ENCODE measurements at places on chromosomes 6 and 20.

DNA sequence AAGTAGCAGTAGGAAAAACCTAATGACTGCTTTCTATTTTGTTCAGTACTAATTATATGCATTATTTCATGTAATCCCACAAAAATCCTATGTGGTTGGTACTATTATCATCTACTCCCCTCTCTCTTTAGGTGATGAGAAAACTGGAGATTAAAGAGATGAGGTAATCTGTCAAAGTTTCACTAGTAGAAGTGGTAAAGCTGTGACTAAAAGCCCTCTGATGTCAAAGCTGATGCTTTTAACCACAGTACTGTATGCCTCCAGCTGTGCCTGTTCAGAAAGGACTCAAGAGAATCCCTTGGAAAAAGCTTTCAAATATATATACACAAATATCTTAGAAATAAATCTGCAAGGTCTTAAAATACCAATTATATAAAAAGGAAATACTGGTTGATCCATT lies 38.0 kb downstream of the PHIP start:
- no peak for DNase-seq

DNA sequence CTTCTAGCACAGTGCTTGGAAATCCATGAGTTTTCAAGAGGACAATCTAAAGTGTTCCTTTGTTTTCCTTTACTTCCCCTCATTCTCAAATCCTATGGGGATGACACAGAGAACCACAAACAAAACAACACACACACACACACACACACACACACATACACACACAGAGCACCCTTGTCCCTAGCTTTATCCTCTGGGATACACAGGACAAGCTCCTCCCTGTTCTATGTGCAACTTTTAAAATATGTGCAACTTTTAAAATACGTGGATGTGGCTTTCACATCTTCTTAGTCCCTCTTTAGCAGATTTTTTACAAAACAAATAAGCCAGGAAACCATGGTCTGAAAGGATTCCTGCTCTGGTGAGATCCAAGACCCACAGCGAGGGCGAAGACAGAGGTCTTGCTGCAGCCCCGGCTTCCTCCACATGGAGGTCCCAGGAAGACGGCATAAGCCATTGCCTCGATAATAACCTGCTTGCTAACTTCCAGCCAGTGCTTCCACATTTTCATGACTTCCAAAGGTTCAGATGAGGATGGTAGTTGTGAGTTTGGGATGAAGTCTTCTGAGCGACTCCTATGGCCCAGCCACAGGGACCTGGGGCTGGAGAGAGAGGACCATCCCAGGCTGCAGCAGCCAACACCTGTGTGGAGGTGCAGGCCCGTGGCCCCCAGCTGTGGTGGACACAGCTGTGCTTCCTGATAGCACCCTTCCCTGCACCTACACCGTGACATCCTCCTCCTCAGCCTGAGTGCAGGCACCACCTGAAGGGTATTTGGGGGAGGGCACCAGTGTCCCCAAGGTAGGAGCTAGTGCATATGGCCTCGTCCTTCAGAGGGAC lies 62.8 kb upstream of the CD93 start:
- DNase-seq, result no peak

- DNase-seq, result peak; percentile 19
Observed at GRCh38 chr6:42136508-42137193, 5.8 kb downstream of the C6orf132 start.

- no peak for DNase-seq
Observed at GRCh38 chr6:81750200-81750599, 2.3 kb downstream of the TENT5A start.

- DNase-seq, result peak; percentile 61
Observed at GRCh38 chr6:160042014-160042773, 73.3 kb downstream of the IGF2R start.

DNA sequence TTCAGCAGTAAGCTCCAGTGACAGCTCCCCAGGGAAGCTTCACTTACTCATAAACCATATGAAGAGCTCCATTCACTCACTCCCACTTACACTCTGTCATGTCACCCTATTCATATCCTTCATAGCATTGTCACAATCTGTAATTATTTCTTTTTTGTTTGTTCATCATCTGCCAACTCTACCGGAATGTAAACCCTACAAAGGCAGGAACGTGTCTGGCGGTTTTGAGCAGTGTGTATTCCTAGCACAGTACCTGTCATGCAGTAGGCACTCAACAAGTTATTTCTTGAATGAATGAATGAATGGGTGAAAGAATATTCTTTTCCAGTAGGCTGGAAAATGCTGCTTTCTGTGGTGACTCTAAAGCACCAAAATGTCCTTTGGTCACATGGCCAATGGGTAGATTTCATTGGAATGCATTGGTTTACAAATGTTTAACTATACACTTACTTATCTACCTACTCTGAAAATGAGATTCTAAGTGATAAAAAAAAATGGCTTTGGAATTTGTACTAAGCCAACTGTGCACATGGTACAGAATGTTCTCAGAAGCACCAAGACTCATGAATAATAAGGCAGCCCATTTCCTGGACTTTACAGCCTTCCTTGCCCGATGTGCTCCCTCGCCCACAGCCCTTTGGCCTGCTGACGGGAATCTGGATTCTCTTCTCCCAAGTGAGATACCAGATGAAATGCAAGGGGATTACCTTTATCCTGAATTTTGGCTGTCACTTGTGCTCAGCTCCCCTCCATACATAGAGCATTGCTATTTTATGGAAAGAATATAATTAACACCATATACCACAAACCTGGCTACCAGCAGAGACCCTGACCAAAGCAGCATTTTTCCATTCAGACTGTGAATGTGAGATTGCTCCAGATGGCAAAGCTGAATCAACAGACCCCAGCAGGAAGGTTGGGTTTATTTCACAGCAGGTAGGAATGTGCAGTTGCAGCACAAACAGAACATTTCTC lies 273.3 kb downstream of the ALDH8A1 start:
- peak; percentile 67 for DNase-seq

- DNase-seq, result no peak
Observed at GRCh38 chr20:61355585-61355984, 103.5 kb downstream of the CDH4 start.

DNA sequence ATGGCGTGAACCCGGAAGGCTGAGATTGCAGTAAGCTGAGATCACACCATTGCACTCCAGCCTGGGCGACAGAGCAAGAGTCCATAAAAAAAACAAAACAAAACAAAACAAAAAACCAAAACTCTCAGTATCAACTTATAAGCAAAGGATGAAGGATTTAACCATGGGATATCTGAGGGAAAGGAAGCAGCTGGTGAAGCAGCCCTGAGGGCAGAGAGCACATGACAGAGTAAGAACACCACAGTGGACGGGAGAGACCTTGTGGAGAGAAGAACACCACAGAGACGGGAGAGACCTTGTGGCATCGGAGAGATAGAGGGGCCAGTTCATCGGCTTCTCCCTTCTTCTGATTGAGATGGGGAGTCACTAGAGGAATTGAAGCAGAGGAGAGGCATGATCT lies 697.2 kb downstream of the HDGFL1 start:
- DNase-seq, result no peak
